ENCODE measurements at places on chromosomes 7 and 10.
A peak's percentile ranks its signal among the peaks of the same experiment; 100 is the strongest.

GRCh38 chr10:31702005-31702404 is 226.6 kb downstream of the ARHGAP12 start:
- DNase-seq = no peak

DNA sequence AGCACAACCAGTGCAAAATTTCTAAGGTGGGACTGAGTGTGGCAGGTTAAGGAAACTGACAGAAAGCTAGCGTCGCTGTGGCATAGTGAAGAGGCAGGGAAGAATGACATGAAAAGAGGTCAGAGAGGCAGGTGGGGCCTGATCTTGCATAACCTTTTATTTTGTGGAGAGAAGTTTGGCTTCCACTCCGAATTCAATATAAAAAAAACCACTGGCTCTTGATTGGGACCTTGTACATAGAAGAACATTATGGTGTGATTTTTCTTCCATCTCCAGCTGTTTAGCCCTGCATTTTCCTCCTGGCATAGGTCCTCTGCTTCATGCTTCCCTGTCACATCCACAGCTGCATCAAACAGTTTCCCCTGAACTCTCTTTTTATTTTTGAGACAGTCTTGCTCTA is 170.5 kb upstream of the MEOX2 start:
- no peak for DNase-seq

DNA sequence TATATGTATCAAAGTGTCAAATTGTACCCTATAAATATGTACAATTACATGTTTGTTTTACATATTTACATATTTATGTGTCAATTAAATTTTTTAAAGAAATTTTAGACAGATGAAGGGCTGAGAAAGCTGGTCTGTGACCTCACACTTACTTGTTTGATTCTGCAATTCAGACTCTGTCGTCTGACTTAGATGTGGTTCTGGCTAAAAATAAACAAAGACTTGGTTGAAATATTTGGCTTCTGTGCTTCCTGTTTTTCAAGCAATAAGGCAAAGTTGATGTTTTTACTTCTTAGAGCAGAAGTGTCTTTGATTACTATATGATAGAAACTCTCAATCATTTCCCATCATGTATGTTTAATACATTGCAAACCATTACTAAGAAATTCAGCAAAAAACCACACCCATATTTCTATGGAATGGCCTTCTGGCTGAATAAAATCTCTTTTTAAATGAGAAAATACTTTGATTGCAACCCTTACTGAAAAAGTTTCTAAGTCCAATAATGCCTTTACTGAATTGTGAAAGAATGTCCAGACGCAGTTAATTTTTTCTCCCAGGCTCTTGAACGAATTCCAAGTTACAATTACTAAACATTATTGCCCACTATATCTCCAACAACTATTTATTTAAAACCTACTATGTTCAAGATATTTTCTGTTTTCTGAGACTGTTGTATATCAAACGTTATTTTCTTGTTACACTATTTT is 59.5 kb upstream of the PRKG1 start:
- DNase-seq = no peak

GRCh38 chr7:98266840-98267239 is 14.6 kb upstream of the BRI3 start:
- DNase-seq = peak; percentile 37

DNA sequence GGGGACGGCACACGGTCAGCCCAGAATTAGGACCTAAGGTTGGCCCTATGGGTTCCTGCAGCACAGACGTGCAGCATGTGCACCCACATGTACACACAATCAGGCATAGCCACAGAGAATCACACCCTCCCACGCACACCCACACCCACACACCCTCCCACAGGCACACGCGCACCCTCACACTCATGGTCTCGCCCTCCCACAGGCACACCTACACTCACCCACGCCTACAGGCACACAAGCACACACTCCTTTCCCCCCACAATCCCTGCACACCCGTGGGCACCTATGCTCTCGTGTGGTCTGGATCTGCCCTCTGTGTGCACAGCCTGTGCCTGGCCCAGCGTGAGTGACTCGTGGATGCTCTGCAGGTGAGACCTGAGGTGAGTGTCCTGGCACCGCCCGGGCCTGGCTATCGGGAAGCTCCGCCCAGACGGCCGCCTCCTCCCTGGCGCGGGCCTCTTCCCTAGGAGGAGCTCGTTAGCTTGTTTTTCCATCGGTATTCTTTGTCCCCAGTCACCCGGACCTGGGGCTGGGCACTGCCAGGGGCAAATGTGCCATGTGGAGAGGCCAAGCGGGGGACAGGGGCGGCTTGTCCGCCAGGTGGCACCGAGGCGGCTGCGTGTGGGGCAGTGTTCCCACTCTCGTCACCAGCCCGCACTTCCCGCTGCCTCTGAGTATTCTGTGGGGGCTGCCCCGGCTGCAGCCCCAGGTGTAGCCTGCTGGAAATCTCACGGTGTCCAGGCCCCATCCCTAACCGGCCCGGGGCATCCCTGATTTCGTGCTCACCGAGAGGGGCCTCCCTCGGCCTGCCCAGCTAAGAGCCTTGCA is 110.2 kb upstream of the FAM20C start:
- no peak for DNase-seq

GRCh38 chr10:126380352-126381076 is 7.8 kb downstream of the ADAM12 start:
- DNase-seq = no peak

GRCh38 chr7:97499204-97499603 is 232.7 kb upstream of the TAC1 start:
- DNase-seq = no peak

DNA sequence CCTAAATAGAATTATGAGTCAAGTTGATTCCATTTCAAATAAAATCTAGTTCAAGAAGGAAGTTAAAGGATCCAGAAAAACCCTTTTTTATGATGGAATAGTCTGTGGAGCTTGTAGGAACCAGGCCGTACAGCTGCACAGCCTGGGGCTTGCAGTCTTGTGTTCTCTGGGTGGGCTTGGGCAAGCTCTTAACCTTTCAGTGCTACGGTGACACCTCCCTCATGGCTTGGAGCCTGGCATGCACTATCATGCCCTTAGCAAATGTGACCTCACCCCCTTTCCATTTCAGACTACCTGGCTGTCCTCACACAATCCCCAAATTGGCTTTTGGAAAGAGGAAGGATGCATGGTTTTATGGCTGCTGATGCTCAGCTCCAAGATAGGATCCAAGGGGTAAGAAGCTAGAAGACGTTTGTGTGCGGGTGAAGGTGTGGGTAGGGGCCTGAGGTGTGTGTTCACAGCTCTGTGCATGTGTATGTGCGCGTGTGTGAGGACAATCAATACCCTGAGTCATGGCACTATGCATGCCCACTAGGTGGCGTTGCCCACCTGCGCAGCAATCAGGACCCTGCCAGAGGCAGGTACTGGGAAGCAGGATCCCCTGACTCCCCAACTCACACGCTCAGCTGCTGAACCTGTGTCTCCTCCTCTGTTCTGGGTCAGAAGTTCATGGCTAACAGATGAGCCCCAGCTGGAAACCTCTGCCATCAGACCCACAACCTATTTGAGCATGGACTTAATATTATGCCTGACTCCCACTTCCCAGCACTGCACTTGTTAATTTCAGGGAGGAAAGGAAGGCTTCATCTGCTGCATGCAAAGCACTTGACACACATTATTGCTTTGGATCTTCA is 113.4 kb downstream of the PTPN20 start:
- DNase-seq = peak; percentile 29

GRCh38 chr10:117552156-117552631 is 9.6 kb downstream of the EMX2 start:
- no peak for DNase-seq

GRCh38 chr10:89115876-89116627 is 91.1 kb downstream of the CH25H start:
- DNase-seq = no peak

GRCh38 chr7:2785071-2785500 is 59.0 kb downstream of the GNA12 start:
- DNase-seq = no peak

GRCh38 chr10:100229819-100230422 is 525 bp upstream of the CHUK start:
- peak; percentile 13 for DNase-seq

DNA sequence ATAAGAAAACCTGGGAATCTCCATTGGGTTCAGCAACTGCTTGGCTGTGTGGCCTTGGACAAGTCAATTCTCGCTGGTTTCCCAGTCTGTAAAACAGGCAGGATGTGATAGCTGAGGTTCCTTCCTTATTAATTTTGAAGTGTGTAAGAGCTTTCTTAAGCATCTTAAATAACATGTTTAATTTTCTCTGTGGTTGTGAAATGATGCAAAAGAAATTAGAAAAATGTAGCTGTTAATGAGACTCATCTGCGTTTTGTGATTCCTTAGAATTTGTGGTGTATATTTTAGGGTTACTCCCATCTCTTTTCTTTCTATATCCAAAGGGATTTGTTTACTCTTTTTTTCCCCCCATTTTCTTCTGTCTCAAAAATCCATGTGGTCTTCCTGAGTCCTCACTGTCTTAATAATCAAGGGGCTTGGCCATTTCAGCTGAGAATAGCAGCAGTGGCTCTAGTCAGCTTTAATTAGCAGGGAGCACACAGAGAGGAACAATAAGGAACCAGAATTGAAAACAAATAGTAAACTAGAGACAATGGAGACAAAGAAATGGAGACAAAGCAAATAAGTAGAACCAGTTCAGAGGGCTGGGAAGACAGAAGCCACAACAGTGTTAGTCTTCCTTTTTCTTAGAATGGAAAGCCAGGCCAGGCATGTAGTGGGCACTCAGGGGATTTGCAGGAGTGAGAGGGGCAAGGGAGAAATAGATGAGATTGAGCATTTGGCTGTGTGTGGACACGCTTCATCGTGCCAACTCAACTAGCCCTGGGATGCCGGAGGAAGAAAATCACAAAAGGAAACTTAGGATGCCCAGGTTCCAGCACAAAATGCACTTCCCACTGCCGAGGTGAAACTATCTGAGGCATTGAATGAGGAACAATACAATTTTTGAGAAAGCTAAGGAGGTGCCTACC is 93.9 kb downstream of the CHN2 start:
- DNase-seq = no peak

- no peak for DNase-seq
Observed at GRCh38 chr10:26446258-26446657, 8.1 kb downstream of the APBB1IP start.

DNA sequence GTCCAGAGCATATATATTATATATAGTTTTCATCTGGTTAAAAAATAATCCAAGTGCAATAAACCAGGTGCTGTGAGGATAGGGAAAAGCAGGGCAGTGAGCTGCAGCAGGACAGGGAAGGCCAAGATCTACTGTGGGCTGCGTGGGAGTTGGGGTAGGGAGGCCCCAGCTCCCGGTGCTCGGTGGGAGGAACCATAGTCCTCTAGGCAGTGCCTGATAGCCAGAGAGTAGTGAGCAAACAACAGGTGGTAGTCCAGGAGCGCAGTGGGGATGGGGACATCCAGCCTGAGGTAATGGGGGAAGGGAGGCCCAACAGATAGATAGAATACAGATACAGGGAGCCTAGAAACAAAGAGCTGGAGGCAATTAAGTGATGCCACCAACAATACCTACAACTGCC is 4.1 kb upstream of the BMPR1A start:
- no peak for DNase-seq

GRCh38 chr10:69996611-69997010 is 56.0 kb upstream of the MACROH2A2 start:
- DNase-seq = no peak

- no peak for DNase-seq
Observed at GRCh38 chr10:48655411-48656240, 29.0 kb upstream of the WDFY4 start.

DNA sequence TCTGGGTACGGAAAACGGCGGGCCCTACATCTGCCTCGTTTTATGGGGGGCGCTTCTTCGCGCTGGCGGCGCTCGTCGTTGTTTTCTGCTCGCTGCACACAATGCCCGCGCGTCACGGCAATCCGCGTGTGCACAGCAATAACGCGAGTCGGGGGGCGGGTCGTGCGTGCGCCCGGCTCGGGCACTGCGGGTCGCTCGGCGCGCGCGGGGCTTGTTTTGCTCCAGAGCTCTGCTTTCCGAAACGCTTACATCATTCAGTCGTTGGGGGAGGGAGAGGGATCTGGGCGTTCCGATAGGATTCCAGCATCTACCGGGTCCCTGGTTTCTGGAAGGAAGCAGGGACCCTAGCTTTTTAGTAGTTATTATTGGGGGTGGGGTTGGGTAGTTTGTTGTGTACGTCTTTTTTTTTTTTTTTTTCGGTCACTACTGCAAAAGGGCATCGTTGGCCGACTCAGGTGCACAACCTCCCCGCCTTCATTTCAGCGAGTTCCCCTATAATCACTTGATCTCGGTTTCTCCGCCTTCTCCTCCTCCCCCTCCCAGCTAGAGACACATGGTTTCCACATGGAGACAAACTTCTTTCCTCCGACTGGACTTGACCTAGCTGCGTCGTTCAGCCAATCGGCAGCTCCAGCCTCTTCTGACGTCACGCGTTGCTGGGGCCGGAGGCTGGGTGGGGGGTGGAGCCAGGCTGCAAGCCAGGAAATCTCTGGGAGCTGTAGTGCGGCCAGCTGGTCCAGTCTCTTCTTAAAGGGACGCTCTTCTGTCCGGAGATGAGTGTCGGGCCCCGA is 3.5 kb downstream of the MXI1 start:
- DNase-seq = peak; percentile 99

GRCh38 chr10:113732160-113732881 is 19.2 kb upstream of the PLEKHS1 start:
- DNase-seq = no peak

DNA sequence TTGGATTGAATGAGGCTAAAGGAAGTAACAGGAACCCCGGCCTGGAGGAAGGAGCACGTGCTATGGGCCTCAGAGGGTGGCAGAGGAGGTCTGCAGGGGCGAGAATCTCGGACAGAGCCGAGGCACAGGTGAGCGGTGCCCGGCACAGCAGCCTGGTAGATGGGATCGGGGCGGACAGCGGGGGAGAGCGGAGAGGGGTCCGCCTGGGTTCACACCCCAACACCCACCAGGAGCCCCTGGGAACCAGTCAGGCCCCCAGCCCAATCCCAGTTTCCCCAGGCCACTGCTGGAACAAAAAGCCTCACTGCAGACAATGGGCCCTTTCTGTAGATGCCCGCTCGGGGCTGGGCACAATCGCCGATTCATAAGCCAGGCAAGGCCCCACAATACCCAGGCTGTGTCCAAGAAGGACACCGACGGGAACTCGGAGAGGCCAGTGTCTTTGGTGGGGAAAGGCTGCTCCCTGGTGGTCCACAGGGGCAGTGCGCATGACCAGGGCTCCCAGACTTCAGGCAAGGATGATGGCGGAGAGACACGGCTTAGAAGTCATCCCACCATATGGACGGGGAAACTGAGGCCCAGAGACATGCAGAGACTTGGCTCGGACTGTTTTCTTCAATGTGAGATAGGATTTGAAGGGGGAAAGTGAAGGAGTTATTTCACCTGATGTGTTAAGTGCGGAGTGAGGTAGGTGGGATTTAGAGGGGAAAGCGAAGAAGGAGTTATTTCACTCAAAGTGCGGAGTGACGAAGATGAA is 106.9 kb upstream of the GPR26 start:
- DNase-seq = peak; percentile 43

DNA sequence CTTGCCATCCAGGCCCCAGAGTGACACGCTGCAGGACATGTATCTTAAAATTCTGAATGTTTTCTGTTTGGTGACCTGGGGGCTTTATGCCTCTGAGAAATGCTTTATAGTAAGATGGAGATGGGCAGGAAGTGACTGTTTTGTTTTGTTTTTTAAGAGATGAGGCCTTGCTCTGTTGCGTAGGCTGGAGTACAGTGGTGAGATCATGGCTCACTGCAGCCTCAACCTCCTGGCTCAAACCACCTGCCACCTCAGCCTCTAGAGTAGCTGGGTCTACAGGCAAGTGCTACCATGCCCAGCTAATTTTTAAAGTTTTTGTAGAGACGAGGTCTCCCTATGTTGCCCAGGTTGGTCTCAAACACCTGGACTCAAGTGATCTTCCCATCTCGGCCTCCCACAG is 20.6 kb downstream of the ZNF777 start:
- no peak for DNase-seq

- DNase-seq = peak; percentile 24
Observed at GRCh38 chr10:93482145-93482834, at the start of gene MYOF. Gene MYOF (minus strand): TSS chr10:93482334. CDS start chr10:93482194, 140 bp downstream.

GRCh38 chr7:50166997-50167965 is 74.2 kb upstream of the ZPBP start:
- DNase-seq = no peak
